ENCODE measurements at places on chromosomes 7 and 10.

DNA sequence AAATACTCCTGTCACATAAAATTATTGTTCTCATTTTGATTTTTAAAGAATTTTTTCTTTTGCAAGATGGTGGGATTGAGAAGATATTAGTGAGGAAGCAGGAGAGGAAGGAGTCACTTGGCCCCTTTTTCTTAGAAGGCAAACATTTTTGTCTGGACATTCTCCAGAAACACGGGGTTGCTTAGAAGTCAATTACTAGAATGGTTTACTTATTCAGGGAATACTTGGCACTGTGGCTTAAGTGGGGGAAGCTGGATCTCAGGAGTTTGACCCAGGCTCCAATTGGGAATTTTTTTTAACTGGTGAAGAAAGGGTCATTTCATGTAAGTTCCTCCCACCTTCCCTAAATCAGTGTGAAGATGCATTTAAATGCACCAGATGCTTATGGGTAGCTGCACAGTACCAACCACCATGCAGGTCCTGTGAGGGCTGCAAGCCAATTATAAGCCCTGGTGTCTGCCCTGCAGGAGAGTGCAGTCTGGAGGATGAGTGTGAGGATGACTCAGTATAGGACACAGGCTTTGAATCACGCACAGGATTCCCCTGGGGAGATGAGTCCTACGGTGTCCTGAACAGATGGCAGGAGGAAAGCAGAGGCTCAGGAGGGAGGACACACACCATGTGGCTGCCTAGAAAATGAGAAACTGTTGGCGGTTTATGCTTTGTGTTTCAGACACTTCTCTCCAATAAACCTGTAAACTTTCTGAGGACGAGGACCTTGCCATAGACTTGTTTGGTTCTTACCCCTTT is 299.1 kb downstream of the PLXNA4 start:
- DNase-seq: no peak

GRCh38 chr7:74365322-74366022 is 76.3 kb downstream of the CLIP2 start:
- DNase-seq: no peak

DNA sequence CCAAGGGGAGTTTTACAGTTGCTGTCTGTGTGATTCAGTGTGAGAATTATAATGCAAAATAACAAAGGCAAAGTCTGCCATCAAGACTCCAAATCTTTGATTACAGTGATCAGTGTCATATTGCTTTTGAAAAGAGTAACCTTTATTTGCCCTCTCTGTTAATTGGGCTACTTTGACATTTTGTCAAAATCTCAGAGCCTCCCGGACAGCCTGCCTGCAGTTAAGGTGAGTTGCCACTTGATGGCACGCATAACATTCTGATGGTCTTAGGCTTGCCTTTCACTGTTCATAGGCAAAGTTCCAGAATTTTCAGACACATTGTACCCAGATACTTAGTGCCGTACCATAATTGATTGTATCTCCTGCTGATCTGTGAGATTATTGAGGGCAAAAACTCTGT is 253.5 kb downstream of the ABCA13 start:
- DNase-seq: no peak

- no peak for DNase-seq
Measured at GRCh38 chr7:115749924-115750323, 280.6 kb downstream of the TFEC start.

GRCh38 chr7:6167004-6167551 is 105.3 kb downstream of the CYTH3 start:
- DNase-seq: no peak

DNA sequence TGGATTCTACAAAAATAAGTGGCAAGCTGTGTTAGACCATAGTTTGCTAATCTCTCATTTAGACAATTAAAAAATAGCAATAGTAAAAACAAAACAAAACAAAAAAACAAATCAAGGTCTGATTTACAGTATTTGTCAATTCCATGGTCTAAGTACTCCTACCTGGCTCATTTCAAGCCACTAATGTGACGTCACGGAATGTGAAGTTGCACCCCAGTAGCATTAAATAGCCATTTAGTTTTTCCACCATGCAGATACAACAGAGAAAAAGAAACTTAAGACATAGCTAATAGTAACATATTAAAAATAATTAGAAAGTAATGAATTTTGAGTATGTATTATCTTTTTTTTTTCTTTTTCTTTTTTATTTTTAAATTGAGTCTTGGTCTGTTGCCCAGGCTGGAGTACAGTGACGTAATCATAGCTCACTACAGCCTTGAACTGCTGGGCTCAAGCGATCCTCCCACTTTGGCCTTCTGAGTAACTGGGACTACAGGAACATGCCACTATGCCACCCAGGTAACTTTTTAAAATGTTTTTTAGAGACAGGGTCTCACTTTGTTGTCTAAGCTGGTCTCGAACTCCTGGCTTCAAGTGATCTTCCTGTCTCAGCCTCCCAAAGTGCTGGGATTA is 101.2 kb downstream of the MKX start:
- DNase-seq: no peak

GRCh38 chr7:36670585-36671431 is 53.5 kb downstream of the AOAH start:
- DNase-seq: peak; percentile 48

- no peak for DNase-seq
Measured at GRCh38 chr10:7445474-7446185, 34.8 kb upstream of the SFMBT2 start.

DNA sequence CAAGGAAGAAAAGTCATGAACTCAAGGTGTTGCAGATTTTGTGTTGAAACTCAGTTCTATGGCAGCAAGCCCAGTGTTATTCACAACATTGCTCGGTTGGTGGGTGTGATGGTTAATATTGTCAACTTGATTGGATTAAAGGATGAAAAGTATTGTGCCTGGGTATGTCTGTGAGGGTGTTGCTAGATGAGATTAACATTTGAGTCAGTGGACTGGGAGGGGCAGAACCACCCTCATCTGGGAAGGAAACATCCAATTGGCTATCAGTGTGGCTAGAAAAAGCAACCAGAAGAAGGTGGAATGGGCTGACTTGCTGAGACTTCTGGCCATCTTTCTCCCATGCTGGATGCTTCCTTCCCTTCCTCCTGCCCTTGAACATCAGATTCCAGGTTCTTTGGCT is 353.2 kb downstream of the ADRA2A start:
- DNase-seq: no peak

- DNase-seq: no peak
Measured at GRCh38 chr7:44476313-44476712, 14.1 kb downstream of the NUDCD3 start.

GRCh38 chr7:17680026-17680425 is 260.3 kb downstream of the SNX13 start:
- DNase-seq: no peak

DNA sequence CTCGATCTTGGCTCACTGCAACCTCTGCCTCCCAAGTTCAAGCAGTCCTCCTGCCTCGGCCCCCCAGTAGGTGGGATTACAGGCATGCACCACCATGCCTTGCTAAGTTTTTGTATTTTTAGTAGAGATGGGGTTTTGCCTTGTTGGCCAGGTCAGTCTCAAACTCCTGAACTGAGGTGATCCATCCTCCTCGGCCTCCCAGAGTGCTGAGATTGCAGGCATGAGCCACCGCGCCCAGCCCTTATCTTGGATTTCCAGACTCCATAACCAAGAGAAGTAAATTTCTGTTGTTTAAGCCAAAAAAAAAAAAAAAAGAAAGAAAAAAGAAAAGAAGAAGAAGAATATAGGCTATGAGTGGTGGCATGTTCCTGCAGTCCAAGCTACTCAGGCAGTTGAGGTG is 53.3 kb upstream of the RABGEF1 start:
- no peak for DNase-seq

DNA sequence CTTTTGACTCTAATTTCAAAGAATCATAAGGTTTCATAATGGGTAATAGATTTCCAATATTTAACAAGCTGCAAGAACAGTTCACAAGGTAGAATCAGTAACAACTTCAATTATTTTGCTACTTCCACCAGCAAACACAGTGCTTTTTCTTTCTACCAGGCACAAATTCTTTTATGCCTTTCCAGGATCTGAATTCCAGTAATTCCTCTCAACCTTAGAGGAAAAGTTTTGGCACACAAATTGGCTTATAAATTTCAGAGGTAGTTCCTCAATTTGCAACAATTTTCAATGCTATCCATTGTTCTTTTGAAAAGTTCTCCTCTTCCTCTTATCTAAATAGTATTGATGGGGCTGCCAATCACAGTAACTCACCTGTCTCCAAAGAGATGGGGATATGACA is 665.4 kb upstream of the PHF14 start:
- no peak for DNase-seq

DNA sequence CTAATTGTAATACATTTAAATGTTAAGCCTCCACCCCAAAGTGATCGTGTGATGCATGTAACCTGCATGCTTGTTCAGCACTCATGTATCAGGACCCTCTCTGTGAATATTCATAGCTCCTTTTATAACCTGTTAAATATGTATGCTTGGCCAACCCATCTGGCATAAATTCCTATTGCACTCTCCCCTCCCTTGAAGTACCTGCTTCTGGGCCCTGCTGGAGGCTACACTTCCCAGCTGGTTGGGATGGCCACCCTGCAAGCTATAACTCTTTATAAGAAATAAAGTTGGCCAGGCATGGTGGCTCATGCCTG is 149.7 kb downstream of the SH2D4B start:
- no peak for DNase-seq

GRCh38 chr7:20790375-20790774 is 3.7 kb upstream of the SP8 start:
- DNase-seq: no peak

GRCh38 chr7:45160417-45160881 is 2.9 kb downstream of the RAMP3 start:
- DNase-seq: no peak

DNA sequence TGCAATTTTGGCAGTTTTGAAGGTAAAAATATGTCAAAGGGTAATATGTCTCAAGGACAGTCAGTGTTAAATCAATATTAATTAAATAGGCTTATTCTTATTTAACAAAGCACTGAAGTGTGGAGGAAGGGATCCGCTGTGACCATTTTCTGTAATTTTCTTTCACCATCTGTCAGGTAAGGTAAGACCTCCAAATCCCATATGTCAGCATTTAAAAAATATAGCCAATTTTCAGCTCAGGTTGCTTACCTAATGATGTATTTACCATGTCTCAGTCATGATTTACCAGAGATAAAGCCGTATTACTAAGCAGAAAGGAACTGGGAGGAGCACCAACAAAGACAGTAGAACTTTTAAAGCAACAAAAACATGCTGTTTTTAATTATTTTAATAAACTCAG is 683.9 kb downstream of the CCSER2 start:
- no peak for DNase-seq

DNA sequence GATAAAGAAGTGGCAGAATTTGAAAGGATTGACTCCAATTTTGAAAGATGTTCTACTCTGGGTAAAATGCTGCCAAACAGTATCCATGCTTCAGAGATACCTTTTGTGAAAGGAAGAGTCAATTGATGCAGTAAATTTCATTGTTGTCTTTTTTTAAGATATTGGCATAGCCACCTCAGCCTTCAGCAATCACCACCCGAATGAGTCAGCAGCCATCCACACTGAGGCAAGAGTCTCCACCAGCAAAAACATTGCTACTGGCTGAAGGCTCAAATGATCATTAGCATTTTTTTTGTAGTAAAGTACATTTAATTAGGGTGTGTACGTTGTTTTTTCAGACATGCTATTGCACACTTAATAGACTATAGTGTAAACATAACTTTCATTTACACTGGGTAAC is 31.7 kb upstream of the CYP26C1 start:
- DNase-seq: no peak

DNA sequence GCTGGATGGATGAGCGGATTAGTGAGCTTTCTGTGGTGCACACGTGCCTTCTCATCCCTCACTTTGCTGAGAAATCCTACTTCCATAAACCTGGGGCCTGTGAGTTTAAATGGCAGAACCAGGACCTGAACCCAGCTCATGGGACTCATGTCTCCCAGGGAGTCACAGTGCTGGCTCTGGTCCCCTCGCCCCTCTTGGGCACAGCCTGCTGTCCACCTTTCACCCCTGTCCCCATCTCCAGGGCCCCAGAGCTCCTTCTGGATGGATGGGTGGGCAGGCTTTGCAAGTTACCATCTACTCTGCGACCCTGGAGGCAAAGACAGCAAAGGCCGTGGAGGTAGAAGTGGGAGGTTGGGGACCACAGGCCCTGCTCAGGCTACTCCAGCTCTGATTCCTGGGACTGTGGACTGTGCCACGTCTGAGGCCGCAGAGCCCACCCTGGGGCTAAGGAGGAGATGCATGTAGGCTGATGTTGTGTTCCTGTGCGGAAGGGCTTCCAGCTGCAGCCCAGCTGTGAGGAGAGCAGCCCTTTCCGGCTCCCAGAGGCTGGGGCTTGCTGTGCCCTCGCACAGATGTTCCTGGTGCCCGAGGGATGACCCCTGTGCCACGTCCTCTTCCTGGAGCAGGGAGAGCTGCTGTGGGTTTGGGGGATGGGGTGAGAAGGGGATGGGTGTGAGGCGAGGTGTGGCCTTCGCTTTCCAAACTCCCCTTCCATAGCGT is 40.3 kb downstream of the PRF1 start:
- no peak for DNase-seq

DNA sequence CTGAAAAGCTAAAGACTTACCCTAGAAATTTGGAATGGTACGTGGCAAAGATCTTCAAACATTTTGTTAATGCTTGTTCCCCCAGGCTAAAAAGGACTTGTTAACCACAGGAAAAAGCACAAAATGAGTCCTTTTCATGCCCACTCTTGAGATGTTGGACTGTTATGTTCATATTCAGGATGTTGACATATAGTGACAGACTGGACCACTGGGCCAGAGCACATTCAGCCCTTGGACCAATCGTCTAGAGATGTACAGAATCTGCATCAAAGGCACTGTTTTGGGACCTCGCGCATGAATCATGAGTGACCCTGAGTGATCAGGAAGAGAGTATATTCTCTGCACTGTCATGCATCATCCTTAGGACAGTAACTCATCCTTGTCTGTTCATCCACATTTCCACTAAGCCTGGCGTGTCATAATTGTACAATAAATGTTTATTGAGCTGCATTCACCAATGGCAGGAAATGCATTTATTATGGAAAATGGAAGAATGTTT is 25.3 kb downstream of the TARP start:
- no peak for DNase-seq

GRCh38 chr10:122487174-122487765 is 25.9 kb downstream of the HTRA1 start:
- no peak for DNase-seq

GRCh38 chr10:3095373-3096139 is 28.2 kb downstream of the PFKP start:
- peak; percentile 35 for DNase-seq

DNA sequence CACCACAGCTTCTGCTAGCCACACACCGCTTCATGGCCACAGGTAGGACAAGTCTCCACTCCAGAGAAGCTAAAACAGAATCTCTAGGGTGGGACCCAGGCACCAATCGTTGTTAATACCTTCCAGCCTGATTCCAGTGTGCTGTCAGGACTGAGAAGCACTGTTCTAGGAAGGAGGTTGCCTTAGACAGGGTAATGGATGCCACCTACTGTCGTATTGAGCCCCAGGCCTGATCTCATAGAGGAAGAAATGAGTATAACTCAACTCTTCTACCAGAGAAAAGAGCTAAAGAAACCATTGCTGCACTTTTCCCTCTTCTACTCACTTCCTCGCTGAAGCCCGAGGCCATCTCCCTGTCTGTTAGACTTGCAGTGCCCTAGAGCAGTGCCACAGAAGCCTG is 31.8 kb downstream of the CNNM1 start:
- DNase-seq: no peak
